ENCODE measurements at places on chromosomes 2 and 18.
A peak's percentile ranks its signal among the peaks of the same experiment; 100 is the strongest.

- DNase-seq: no peak
Measured at GRCh38 chr2:235371018-235371417, 122.8 kb upstream of the AGAP1 start.

- no peak for DNase-seq
Measured at GRCh38 chr2:207883002-207883780, 113.5 kb upstream of the FZD5 start.

DNA sequence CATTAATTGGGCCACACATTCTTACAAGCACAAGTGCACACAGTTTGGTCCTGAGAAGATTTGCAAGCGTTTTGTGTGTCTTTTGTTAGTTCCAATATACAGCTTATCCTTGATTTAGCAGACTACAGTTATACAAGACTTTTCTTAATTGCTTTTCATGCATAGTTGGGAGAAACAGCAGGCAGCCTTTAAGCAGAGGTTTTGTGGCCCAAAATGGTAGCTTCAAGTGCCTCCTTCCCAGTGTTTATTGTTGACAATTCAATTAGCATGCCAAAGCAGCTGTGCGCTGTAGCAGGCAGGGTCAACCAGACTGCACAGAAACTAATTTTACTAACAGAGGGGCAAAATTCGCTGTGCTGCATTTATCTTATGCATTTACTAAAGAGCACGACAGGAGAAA lies 47.5 kb downstream of the FRZB start:
- DNase-seq: no peak

- DNase-seq: peak; percentile 15
Measured at GRCh38 chr2:99645960-99646359, 156.1 kb upstream of the REV1 start.

DNA sequence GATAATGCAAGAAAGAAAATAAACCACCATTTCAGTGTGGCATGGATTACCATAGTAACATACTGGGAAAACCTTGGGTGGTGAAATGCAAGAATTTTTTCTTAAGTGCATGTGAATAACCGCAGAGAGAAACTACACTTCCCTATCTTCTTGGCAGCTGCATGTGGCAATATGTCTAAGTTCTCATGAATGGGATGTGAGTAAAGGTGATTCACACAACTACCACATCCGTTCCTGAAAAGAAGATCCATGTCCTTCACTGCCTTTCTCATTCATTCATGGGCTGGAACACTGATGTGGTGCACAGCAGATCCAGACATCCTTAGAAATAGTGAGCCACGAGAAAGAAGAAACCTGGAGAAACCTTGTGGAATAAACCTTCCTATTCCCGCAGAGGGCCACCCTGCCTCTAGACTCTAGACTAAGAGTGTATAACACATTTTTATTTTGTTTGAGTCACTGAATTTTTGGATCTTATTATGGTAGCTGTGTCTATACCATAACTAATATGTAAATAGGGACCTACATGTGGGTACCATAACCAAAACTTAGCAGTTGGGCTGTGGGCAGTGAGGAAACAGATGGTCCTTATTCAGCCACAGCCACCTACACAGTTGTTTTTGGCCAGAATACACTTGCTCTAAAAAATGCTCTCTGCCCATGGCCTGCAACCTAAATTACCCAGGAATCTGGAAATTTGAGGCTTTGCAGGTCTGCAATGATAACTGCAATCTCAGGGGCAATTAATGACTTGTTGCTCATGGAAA lies 573.3 kb downstream of the LRP1B start:
- no peak for DNase-seq

DNA sequence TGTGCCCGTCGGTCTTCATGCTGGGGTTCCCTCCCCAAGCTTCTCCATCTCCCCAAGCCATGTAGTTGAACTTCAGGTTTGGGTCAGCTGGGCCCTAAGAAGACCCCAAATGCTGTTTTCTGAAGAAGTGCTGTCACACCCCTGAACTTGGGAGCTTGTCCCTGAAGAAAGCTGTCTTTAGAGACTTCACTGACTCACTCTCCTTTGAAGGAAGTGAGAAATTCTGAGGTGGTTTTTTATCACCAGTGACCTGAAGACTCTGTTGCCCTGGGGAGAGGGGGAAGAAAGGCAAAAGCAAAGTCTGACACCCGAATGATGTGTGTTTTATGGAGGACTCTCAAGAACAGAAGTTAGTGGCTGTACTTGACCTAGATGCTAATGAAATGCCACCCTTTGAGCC lies 83.6 kb upstream of the BCL2L11 start:
- no peak for DNase-seq

- DNase-seq: no peak
Measured at GRCh38 chr2:106098664-106099063, 95.4 kb downstream of the UXS1 start.

DNA sequence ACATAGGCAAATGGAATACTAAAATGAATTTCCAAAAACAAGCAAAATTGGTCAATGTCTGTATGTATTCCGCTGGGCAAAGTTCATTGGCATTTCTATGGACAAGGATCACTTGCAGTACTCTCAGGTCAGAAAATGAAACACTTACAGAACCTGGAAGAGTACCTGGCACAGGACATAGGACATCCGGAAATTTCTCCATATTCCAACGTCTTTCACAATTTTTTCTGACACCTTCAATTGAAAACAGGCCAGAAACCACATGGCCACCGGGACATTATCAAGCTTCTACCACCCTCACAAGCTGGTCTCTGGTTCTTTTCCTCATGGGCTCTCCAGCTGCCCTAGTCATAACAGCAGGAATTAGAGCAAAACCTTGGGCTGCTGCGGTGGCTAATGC lies 96.9 kb upstream of the MSH6 start:
- DNase-seq: no peak

DNA sequence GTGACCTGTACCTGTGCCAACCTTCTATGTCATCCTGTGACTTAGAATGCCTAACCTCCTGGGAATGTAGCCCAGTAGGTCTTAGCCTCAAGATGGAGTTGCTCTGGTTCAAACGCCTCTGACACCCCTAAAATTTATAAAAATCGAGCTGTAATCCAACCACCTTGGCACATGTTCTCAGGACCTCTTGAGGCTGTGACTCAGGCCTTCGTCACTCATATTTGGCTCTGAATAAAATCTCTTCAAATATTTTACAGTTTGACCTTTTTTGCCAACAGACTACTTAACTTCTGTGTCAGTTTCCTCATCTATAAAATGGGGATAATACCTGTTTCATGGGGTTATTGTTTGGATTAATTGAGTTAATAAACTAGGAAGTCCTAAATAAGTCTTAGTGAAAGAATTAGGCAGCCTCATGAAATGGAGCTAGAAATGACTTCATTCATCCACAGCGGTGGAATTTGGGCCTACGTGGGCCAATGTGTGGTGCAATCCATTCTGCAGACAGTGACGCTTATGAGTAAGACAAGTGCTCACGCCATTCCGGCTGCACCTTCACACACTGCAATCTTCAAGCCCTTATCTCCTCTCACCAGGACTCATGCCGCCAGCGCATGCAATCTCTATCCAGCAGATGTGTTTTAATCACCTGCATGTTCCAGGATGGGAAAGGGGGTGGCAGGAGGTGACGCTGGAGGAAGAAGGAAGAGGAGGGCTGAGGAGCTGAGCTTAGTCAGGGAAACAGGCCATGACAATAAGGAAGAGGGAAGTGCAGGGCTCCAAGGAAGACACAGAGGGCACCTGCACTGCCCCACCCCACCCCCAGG lies 2.0 kb upstream of the UBE2F start:
- DNase-seq: no peak

DNA sequence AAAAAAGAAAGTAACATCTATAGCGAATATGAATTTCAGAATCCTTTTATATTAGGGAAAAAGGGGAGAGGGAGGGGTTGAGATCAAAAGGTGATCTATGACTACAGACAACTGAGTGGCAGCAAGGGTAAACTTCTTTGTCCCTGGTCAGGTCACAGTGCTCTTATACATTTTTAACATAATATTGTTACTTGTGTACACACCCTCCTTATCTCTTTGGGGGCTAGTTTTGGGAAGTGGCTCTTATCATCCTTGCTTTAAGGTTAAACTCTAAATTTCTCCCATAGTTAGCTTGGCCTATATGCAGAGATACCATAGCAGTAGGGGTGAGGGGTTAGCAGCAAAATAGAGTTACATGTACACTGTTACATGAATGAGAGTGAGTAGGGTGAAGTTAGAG lies 31.6 kb upstream of the ATG16L1 start:
- no peak for DNase-seq

GRCh38 chr2:201432038-201432620 lies 19.1 kb downstream of the TRAK2 start:
- no peak for DNase-seq

DNA sequence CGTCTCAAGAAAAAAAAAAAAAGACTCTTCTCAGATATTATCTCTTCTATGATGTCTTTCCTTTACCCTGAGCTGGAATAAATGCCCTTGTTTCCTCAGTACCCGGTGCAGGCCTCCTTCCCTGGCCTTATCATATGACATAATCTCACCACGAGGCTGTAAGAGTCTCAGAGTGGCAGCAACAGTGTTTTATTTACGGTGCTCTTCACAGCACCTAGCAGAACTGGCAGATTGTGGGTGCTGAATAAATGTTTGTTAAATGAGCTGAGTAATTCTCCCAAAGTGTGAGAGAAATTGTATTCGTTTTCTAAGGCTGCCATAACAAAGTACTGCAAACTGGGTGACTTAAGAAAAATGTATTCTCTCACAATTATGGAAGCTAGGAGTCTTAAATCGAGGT lies 82.8 kb upstream of the CD28 start:
- no peak for DNase-seq

DNA sequence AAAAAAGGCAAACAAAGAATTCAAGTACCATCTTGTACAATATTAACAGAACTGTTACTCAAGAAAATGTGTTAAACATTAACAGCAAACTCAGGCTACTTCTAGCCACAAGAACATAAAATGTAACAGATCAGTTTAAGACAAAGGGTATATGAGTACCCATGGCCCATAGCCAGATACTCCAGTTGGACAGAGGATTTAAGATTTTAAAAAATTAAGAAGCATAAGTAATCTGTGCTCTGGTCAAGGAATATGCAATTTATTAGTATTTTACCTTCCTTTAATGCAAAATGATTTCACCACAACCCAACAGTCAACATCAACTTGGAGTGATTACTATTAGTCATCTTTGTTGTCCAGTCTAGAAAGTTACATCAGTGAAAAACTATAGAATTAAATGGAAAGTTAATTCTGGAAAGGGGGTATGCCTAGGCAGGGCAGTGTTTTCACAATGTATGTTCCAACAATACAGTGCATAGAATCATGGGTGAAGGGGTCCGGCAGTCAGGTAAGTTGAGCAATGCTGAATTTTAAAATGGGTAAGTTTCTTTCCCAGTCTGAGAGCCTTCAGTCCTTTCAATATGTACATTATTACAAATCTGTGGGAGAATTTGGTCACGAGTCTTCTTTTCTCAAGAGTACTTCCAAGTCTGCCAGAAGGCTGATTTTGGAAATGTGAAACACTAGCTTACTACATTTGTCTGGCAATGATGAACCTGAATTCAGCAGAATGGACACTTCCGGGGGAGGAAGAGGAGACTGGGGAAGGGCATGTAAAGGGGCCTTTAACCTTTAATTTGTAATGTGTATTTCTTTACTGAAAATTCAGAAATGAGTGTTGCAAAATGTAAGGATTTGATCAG lies 34.5 kb downstream of the SFT2D3 start:
- no peak for DNase-seq

- no peak for DNase-seq
Measured at GRCh38 chr2:189276277-189276676, 96.7 kb upstream of the COL5A2 start.

DNA sequence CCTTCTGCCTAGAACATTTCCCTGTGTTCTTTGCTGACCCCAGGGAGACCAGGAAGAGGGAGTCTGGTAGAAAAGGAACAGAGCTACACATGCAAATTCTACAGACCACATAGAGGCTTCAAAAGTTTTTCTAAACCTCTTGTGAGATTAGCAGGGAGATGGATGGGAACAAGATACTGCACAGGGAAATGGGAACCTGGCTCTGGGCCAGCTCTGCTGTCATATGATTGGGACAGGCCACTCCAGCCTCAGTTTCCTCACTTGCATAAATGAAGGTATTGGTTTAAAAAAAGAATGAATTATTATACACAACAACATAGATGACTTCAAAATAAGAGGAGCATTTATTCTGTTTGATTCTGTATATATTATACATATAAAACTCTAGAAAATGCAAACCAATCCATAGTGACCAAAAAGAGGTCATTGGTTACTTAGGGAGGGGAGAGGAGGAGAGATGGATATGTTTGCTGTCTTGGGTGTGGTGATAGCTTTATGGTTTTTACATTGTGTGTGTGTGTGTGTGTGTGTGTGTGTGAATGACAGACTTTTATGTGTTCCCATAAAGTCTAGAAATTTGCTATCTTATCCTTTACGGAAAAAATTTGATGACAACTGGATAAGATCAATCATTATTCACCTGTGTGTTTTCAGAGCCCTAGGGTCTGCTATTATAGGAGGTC lies 115.5 kb downstream of the MGAT5 start:
- no peak for DNase-seq

DNA sequence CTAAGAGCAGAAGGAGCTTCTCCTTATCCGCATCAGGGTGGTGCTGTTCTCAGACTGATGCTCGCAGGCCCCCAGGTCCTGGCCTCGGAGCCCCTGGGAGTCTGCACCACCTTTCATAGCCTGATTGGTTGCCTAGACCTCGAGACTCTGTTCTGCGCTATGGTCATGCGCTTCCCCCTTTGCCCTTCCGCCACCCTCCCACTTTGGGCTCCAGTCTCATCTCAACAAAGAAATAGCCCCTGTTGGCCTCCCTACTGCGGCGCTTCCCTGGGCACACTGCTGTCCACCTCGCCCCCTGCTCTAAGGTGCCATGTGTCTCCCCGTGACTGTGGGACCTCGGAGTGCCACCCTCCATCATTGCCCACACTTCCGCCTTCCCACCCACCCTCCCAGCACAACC lies 102.9 kb upstream of the TWIST2 start:
- no peak for DNase-seq

DNA sequence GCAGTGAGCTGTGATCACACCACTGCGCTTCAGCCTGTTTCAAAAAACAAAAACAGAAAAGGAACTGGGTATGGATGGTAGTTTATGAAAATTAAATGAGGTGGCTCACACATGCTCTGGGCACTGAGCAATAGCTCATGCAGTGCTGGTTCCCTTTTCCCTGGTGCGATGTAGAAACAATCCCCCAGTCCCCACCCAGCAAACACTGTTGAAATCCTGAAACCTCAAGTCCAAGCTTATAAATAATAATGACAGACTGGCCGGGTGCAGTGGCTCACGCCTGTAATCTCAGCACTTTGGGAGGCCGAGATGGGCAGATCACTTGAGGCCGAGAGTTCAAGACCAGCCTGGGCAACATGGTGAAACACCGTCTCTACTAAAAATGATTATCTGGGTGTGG lies 55.4 kb upstream of the SMAD2 start:
- DNase-seq: no peak

GRCh38 chr18:52007105-52007504 lies 332.9 kb upstream of the DCC start:
- DNase-seq: no peak

- no peak for DNase-seq
Measured at GRCh38 chr18:80175451-80176204, 66.6 kb downstream of the ADNP2 start.

- DNase-seq: no peak
Measured at GRCh38 chr2:101971836-101972235, 19.9 kb upstream of the IL1R2 start.

Measured in right forelimb (tissue), 1 donor.